ENCODE measurements at places on chromosomes 11 and 22.
A peak's percentile ranks its signal among the peaks of the same experiment; 100 is the strongest.

DNA sequence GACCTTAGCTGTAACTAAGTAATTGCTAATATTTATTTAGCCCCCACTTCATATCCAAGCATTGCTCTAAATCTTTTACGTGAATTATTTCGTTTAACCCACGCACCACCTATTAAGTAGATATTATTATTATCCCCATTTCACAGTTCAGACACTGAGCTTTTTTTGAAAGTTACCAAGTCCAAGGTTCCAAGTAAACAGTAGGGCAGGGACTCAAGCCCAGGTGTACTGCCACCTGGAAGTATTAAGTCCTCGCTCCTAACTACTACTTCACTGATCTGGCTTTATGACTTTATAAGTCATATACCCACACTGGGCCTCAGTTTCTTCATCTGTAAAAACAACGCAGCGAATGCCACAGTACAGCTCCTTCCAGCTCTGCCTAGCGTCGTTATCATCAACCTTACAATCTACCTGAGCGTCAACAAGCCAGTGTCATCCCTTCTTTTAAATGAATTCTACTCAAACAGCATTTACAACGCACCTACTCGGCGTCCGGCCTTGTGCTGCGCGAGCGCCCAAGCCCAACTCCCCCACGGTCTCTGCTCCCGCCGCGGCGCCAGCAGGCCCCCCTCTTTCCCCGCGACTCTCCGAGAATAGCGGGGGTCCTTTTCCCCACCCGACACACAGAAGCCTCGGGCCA is 624 bp downstream of the TMEM41B start:
- no peak for DNase-seq

DNA sequence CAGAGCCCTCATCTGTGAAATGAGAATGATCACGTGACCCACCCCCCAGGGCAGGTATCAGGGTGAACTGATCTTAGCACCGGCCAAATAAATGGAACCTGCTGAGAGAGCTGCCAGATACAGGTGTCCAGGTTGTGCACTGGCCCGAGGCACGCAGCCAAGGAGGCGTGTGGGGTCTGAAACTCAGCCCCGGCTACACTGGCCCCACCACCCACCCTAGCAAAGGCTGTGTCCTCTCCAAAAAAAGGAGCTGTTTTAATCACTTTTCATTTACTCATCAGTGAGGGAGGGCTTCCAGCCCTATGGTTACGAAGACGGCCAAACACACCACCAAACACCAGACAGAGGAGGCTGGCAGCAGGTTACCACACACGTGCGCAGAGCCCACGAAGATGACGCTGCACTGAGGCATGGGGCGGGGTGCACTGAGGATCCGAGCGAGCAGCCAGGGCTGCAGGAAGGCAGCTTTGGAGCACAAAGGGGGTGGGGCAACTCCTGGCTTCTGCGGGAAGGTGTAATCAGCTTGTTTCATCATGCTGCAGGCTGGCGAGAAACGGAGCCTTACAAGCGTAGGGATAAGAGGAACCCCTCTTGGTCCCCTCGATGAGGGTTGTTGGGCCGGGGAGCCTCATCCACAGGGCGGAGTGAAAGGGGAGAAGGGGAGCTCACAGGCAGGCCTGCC is 19.5 kb upstream of the SLC22A12 start:
- no peak for DNase-seq

- no peak for DNase-seq
Measured at GRCh38 chr11:64036087-64037026, 626 bp downstream of the FLRT1 start.

- no peak for DNase-seq
Measured at GRCh38 chr11:96486890-96487611, 97.2 kb downstream of the JRKL start.

- no peak for DNase-seq
Measured at GRCh38 chr11:58907780-58908179, 31.5 kb upstream of the GLYATL1 start.

- DNase-seq, result peak; percentile 43
Measured at GRCh38 chr22:32475468-32476010, 928 bp downstream of the FBXO7 start.

GRCh38 chr11:65209711-65210360 is 28.1 kb downstream of the CAPN1 start:
- no peak for DNase-seq

- no peak for DNase-seq
Measured at GRCh38 chr11:119797123-119797611, 68.2 kb upstream of the NECTIN1 start.

Data from Right ventricle myocardium superior (tissue), 1 donor.